HFF-Myc (cell line): ENCODE measurements at places on chromosomes 3 and 15.
A peak's percentile ranks its signal among the peaks of the same experiment; 100 is the strongest.

- DNase-seq: no peak
Measured at GRCh38 chr3:124362455-124362854, 367.8 kb upstream of the UMPS start.

DNA sequence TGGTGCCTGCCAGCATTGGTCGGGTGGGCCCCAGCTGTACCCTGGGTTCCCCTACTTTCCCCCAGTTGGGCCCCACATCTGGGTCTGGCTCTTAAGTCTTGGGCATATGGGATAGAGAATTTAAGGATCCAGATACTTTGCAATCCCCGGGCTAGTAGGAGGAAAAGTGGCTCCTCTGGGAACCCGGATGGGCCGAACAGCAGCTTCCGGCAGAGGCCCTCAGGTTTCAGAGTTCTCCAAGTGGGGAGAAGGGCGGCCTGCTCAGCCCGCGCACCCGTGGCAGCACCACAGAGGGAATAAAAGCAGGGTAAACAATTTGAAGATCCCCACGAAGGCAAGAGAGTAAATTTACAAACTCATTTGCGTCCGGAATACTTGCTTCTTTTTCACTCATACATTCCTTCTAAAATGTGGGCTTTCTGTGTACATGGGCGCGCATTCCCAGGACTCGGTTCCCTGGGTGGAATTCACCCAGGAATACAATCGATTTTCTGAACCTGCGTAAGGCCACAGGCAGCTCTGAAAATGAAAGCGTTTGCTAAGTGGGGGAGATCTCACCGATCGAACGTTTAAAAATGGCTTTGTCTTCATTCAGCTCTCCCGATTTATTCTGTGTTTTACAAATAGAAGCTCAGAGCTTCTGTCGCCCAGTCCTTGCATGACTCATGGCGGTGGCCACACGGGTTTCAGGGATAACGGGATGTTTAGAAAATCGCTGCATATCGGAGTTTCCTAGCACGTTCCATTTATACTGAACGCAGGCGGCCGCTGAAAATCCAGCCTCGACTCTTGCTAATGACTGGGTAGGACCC lies 74.0 kb upstream of the POLG start:
- DNase-seq: no peak

DNA sequence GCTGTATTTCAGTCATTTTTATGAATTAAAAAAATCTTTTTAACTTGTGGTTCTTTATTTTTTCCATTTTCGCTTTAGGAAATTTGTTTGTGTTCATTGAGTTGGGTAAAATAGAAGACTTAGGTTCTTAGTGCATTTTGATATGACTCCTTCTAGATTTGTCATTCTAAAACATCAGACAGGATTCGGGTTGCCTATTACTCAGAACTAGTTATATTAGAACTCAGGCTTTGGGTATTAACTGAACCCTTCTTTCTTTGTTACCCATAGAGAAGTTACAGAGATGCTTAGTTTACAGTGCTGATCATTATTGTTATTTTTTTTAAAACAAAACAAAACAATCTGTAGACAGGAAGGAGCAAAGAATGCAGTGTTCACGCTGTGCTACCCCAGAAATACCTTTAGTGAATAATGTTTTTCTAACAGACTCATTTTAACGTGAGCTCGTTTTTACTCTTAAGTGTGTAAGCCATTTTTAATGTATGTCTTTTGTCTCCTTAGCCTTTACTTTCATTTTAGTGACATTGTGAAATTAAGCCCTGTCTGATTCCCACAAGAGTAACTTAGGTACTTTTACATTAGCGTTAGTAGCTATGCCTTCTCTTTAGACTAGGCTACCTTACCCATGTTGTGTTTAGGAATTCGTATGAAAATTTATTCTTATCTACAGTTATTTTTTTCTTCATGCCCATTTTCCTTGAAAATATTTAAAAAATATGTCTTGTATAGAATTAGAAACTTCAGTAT lies 53.4 kb downstream of the CMC1 start:
- no peak for DNase-seq

- no peak for DNase-seq
Measured at GRCh38 chr15:42737529-42738328, 801 bp upstream of the CDAN1 start.

GRCh38 chr3:168141405-168141998 lies 45.8 kb upstream of the GOLIM4 start:
- DNase-seq: no peak

- no peak for DNase-seq
Measured at GRCh38 chr15:40128766-40129660, 20.3 kb upstream of the BMF start.

DNA sequence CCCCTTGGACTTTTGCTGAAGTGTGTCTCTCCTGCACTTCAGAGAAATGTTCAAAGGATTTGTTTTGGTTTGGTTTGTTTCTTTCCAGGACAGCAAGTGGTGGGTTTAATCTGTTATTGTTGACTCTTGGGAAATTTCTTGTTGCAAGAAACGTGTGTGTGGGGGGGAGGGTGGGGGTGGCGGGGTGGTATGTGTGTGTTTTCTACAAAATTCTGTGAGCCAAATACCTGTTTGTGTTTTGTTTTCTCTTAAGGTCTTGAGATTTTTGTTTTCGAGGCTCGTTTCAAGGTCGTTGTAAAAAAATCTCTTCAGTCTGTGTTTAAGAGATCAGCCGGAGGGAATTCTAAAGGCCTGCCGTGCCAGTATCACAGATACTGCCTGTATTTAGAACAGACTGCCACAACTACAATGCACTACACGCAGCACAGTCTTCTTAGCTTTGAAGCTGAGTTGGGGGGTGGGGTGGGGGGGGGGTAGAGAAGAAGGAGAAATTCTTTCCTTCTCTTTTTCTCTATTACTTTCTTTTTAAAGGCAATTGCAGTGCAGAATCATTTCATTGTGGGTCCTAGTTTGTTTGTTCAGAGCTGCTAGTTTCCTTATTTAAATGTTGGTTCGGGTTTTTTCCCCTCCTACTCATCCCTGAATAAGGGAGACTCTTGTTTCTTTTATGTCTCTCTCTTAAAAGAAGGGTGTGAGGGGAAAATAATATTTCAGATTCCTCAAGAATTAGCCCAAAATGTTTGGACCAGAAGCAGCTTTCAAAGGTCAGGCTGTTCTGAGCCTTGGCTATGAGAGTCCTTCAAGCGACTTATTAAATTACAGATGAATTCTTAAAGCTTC lies 1.4 kb upstream of the BCL6 start:
- no peak for DNase-seq

DNA sequence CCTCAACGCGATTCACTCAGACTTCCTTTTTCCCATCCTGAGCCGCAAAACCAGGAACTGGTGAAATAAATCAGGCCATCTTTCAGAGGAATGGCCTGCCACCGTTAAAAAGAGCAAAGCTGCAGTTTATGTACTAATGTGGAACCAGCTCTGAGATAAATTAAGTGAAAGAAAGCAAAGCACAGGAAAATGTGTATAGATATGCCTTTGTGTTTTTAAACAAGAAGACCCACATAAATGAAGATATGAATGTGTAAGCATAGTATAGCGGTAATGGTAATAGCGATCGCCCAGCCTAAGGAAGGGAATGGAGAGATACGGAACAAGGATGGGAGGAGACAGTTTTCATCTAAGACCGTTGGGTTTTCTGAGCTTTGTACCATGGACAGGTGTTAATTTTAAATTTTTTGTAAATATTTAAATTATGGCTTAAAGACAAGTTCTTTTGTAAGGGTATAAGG lies 30.8 kb upstream of the RPN1 start:
- no peak for DNase-seq

DNA sequence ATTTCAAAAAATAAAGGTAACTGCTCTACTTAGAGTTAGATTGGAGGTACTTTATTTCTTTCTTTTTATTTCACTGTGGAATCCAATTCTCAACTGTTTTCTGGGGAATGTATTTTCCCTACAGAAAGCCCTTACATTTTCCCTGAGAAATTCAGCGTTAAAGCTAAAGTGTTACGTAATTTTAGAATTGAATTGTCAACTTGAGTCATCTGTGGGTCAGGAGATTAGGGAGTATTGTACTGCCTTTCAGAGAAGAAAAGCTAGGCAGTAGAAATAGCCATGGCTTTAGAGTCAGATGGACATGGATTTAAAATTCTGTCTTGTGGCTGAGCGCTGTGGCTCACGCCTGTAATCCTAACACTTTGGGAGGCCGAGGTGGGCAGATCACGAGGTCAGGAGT lies 728.6 kb downstream of the ROBO1 start:
- DNase-seq: no peak

DNA sequence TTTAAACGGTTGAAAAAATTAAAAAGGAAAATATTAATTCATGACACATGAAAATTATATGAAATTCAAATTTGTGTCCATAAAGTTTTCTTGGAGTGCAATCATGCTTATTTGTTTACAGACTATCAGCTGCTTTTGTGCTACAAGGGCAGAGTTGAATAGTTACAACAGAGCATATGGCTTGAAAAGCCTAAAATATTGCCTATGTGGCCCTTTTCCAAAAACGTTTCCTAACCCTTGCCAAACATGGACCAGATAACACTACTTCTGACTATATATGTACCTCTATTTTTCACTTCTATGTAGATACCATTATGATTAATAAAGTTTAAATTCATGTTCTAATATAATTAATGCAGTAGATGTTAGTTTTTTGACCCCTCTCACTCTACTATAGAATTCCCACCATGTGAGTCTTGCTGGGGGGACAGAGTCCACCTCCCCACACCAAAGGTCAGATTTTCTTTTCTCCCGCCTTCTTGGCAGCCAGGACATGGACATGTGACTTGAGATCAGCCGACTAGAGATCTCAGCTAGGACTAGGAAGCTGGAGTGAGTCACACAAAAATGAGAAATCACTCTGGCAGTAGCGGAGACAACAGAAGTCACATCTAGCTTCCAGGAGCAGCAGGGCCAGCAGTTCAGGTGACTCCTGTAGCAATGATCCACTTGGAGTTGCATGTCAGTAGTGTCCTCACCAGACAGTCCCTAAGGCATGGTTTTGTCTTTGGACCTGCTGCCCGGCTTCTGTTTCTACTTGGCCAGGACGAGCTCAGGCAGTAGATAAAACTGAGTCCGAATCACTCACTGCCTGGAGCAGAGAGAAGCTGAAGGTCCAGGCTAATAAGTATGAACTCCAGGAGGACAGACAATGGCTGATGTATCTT lies 22.4 kb downstream of the CIAO2A start:
- DNase-seq: peak; percentile 55

DNA sequence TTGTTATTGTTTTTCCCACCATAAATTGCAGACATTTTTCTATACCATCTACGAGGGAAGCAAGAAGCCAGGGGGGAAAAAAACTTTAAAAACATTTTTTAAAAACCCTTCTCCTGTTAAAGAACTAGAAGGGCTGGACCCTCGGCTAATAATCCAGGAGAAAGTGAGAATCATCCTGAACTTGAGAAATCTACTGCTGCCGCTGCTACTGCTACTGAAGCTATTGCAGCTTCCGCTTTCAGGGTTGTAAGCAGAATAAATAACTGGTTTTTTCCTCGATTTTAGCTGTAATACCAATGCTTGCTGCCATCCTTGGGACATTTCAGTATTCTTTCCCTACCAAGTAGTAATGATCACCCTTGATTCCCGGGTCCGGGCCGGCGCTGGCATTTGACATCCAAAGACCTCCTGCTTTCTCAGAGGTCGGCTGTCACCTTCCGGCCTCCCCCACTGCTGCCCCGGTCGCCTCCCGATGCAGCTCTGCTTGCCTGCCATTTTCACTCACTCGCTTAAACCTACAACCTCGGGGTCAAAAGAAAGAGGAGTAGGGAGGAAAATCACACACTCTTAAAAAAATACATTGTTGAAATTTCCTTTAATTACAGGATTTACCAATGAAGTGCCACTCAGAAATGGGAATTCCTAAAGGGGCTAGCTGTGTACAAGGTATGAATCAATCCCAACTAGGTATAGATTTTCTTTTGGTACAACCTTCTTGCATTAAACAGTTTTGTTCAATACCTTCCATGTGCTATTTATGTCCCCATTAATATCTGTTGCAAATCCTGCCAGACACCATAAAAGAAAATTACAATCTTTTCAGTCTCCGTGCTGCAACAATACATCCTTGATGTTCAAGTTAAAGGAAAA lies 674 bp upstream of the MECOM start:
- no peak for DNase-seq

- DNase-seq: no peak
Measured at GRCh38 chr15:100939791-100940190, 20.6 kb downstream of the LRRK1 start.

- DNase-seq: no peak
Measured at GRCh38 chr3:62113092-62113491, 260.3 kb downstream of the FEZF2 start.

- no peak for DNase-seq
Measured at GRCh38 chr3:13051066-13051465, 22.2 kb downstream of the IQSEC1 start.

GRCh38 chr3:71425491-71426071 lies 157.9 kb downstream of the FOXP1 start:
- DNase-seq: peak; percentile 40

DNA sequence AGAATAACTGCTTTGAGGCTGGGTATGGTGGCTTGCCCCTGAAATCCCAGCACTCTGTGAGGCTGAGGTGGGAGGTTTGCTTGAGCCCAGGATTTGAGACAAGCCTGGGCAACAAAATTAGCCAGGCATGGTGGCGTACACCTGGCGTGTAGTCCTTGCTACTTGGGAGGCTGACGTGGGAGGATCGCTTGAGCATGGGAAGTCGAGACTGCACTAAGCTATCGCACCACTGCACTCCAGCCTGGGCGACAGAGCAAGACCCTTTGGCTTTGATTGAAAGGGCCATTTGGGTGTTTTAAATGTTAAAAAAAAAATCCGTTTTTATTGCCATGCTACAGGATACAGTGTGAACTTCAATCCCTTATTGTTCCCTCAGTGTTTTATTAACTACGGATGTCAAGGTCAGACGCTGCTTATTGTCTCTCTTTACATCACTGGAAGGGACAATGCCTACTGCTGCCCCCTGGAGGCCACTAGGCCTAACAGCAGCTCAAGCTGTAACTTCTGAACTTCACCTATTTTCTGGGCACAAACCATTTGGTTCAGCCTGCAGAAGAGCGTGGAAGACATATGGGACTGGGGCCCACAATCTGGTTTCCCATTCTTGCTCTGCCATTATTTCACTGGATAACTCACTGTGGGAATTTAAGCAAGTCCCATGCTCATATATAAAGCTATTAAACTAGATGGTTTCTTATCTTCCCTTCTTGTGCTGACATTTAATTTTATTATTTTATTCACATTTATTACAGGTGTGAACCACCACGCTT lies 15.3 kb upstream of the IREB2 start:
- no peak for DNase-seq

DNA sequence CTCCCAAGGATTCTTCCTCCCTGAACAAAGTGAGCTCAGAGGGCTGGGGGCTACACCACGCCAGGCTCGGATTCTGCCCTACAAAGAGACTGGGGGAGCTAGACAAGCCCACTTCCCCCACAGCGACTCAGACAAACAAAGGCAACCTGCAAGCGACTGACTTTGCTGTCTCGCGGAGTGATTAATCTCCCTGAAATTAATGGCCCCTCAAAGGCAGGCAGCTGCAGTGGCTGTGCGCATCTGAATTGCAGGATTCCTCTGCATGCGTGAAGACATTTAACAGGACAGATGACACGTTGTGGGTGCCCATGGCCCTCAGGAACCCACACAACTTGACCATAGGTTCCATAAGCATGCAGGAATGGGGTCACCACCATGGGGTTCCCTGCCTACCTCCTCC lies 18.4 kb downstream of the CTXND1 start:
- no peak for DNase-seq

GRCh38 chr3:16512435-16513140 lies 911 bp downstream of the RFTN1 start:
- DNase-seq: no peak

GRCh38 chr3:81953111-81953510 lies 191.7 kb upstream of the GBE1 start:
- DNase-seq: no peak

- DNase-seq: no peak
Measured at GRCh38 chr3:117170094-117170493, 460.5 kb downstream of the TUSC7 start.

- DNase-seq: no peak
Measured at GRCh38 chr3:36147934-36148558, 232.3 kb upstream of the STAC start.
